OCI-LY7 (cell line): ENCODE measurements at places on chromosomes 5 and 9. TPM values are rescaled to one million over a fixed set of nuclear protein-coding genes. Genes with fewer than 3 reads are reported as not detected.

DNA sequence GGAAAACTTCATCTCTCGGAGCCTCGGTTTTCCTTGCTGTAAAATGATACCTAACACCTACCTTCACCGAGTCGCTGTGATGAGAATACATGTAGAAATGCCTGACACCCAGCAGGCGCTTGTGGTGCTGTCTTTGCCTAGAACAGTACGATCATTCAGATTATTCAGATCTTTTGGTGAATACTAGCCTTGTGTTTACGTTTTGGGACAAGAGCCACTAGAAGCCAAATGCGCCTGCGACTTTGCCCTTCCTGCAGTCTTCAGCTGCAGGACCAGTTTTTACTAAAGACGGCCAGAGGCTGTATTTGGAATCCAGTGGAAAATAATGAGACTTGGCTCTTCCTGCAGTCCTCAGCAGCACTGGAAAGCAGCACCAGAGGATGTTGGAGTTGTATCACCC is 189.6 kb downstream of the TRIO start:
- DNase-seq: no peak

TMEM171 gene
- total RNA-seq: not detected in 2 replicates

SLC36A2 gene
- not detected in 2 replicates for total RNA-seq

TTC23L gene
- total RNA-seq: 0.63 and 1.4 TPM in 2 replicates

DNA sequence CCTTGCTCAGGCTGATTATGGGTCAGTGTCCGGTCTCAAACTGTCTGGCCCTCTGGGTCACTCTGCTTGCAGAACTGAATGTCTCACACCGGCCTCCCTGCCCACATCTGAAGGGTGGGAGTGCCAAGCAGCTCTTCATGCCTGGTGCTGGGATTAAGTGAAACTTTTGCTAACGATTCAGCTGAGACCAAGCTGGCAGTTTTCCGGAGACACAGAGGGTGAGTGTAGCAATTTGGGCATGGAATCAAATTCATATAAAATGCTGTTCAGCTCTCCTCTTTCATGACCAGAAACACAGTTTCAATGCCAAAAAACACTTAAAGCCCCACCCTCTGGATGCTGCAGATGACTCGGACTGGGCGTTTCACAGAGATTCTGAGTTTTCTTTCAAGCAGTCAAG is 207.5 kb downstream of the NXNL2 start:
- DNase-seq: no peak

DNA sequence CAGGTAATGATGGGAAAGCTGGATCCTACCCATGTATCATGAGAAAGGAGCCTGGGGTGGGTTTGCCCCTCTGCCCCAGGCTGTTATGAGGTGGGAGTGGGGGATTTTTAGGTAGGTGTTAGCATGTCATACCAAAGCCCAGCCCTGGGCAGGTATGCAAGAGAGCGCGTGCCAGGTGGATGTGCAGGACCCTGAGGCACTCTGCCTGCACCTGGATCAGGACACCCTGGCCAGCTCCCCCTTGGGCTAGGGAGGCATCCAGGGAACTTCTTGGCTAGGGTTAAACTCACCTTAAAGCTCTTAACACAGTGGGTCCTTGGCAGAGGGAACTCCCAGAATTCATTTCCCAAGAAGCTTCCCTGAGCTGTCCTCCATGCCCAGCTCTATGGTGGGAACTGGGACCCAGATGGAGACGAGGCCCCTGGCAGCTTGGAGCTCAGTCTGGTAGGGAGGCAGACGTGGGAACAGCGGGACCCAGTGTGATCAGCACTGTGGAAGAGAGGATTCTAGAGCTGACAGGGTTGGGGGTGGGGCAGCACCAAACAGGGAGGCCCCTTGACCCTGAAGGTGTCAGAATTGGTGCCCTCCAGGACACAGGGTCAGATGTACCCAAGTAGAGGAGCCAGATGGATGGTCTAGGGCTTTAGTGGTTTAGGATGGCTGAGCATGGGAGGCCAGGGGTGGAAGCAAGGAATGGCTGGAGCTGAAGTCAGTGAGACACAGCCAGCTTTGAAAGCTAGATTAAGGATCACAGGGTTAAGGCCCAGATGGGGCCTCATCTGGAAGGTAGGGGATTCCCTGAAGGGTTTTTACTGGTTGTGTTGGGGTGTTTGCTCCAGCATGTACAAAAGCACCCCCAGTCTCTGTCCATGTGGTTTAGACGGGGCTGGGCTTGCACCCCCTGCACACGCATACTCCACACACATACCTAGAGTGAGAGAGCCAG is 2.2 kb upstream of the PRR7 start:
- peak; percentile 20 for DNase-seq

- DNase-seq: no peak
Observed at GRCh38 chr5:106525438-106525837, 1145.3 kb downstream of the EFNA5 start.

- no peak for DNase-seq
Observed at GRCh38 chr9:91420501-91421127, 3.0 kb downstream of the NFIL3 start.

DMRT3 gene
- not detected in 2 replicates for total RNA-seq

DNA sequence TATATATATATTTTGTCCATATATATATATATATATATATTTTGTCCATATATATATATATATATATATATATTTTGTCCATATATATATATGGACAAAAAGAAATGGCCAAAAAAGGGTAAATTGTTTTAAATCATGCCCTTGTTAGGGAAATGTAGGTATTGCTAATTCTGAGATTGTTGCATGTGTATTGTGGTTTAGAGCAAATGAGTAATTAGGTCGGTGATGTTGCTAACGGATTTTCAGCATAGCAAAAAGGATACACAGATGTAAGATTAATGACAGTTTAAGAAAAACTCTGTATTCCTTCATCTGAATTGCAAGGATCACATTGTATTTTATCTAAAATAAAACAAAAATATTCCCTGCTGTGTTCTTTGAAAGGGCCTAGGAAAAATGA is 40.2 kb downstream of the OSTF1 start:
- no peak for DNase-seq
